C1 segment of cervical spinal cord (tissue), 14 donors: ENCODE measurements at places on chromosomes 5 and 9.

DNA sequence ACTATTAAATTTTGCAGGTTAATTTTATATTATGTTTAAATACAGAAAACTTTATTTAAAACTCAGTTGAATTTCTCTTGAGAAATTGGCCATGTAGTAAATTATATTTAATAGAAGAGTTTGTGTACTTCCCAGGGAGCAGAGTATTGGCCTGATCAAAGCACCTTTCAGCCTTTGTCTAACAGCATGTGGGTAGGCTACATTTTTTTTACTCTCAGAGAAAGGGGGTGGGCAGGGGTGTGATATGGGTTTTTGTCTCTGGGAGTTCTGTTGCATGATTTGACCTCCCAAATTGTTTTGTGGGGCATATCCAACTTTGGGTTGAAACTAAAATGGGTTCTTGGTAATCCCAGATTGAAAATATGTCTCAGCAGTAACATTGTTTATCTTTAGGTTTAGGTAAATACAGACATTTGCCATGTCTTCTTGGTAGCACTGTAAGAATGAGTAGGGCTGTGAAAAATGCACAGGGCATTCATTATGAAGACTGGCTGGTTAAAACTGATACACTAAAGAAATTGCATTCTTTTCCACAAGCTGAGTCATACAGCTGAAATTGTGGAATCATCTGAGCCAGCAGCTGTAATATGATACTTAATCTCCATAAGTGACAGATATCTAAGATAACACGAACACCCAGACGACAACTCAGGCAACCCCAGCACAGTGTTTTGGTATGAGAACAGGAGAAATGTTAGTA is 75.4 kb upstream of the CDKN2B start:
- DNase-seq: no peak

- peak; percentile 10 for DNase-seq
Measured at GRCh38 chr5:139138809-139139208, 59.4 kb downstream of the SIL1 start.

DNA sequence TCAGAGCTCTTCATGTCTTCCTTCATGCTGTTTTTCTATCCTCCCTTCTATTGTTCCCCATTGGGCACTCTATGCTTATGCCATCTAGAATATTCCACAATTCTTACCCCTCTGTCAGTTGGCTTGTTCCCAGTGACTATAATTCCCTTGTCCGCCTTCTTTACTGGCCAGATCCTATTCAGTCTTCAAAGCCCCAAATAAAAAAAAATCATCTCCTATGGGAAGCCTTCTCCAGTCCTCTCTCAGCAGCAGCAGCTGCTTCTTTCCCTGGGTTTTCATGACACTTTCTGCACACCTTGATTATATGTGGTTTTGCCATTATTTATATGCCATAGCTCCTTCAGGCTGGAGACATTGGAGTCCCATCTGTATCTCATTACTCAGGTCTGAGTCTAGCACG is 54.6 kb upstream of the TNFAIP8 start:
- DNase-seq: no peak

DNA sequence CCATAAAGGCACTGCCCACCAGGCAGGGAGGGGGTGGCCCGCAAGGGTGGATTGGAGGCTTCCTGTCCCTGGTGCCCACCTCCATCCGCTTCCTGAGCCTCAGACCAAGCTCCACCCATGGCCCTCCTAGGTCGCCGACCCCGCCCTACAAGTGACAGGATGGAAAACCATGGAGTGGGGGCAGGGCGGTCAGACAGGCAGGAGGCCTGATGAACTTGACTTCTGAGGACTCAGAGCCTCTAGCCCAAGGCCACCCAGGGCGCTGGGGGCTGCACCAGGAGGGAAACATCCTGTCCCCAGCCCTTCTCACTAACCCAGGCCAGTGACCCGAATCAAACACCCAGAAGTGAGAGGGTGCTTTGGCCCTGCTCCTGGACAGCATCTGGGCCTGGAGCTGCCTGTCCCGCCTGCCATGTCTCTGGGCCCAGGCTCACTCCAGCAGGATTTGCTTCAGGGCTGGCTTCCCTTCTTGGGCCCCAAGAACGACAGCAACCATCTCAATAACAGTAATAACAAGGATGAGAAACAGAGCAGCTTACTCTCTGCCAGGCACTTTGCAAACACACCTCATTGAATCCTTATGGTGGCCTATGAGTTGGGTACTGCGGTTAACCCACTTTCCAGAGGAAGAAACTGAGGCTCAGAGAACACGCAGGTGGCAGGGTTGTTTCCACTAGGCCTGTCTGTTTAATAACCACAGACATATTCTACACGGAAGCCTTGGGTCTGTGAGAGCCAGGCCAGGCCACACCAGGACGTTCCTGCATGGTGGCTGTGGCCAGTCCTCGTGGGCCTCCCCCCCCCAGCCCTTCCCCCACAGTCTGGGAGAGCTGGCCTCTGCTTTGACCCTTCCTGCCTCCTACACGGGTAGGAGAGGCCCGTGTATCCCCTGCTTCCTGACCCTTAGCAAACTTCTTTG is 4.4 kb upstream of the ST6GALNAC6 start:
- DNase-seq: no peak

GRCh38 chr5:141654298-141654697 is 3.1 kb upstream of the FCHSD1 start:
- no peak for DNase-seq

- DNase-seq: no peak
Measured at GRCh38 chr5:115583474-115583873, 18.8 kb downstream of the TICAM2 start.

DNA sequence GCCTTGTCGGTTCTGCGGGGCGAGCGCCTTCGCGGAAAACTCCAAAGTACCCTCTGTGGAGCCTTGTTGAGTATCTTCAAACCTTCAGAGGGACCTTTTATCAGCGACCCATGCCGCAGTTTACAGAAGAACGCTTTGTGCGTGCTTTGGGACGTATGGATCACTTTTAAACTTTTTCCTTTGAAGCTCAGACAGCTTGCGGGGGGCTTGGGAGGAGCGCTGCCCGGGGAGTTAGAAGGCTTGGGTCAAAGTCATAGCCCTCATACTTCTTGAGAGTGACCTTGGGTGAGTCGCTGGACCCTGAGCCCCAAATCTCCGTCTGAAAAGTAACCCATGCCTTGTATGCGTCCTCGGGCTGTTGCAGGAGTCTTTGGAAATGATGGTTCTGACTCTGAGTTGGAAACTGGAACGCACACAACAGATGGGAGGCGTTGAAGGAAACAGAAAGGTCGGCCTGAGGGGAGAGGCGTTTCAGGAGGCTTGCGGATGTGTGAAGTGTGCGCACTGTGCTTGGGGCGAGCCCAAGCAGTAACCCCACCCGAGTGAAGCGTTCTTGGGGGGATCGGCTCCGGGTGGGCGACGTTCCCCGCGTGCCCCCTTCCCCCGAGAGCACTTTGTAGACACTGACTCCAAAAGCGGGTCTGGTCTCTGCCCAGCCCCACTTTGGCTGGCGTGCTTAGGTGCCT is 661 bp upstream of the SLC25A51 start:
- no peak for DNase-seq

DNA sequence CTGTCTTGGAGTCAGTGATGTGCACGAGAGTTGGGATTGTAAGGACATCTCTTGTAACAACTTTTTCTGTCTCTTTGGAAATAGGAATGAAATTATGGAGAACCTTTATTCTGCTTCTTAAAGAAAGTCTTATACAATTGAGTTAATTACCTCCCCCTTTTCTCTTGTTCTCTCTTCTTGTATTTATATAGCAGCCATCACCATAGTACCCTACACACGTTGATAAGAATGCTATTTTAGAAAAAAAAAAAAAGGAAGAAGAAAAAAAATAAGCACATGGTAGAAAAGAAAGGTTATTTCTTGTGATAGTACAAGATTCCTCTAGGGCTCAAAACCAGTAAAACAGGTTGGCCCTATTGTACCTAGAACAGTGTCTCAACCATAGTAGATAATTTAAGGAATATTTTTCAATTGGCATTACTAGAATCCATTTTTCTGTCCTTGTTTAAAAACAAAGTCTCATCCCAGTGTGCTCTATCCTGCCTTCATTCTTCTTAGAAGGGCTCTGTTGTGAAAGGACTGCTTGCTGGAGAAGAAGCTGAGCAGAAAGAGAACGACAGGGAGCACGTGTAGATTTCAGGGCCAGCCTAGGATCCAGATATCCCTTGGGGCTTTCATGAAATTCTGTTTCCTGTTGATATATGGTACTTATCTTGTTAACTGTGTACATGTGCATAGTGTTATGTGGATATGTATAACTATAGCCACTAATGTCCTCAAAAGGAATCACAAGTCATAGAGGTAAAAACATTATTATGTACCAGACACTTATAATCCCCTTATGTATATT is 392.3 kb upstream of the MEF2C start:
- DNase-seq: no peak

DNA sequence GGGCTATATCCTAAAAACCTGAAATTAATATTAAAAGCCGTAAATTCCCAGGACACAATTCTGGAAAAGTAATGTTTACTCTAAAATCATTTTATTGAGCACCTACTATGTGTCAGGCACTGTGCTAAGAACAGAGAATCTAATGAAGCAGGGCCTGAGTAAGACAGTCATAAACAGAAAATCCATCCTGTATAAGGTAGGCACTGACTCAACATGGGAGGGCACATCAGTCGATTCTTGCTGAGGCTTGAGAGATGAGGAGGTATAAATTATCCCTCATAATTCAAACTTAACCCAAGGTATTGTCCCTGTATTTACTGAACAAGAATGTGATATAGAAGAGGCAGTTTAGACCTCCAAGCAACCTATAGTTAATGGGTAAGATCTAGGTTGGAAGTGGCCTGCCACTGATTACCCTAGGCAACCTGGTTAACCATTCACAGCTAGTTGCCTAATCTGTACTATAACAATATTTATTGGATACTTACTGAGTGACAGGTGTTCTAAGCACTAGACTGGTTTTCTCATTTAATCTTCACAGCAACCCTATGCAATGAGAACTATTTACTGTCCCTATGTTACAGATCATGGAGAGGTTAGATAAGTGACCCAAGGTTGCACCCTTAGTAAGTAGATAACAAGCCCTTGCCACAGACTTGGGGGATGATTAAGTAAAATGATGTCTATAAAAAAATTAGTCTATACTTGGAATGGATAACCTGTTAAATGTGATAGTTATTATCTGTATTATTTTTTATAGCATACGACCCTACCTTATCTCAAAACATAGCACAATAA is 317.7 kb downstream of the PDE4D start:
- DNase-seq: no peak

DNA sequence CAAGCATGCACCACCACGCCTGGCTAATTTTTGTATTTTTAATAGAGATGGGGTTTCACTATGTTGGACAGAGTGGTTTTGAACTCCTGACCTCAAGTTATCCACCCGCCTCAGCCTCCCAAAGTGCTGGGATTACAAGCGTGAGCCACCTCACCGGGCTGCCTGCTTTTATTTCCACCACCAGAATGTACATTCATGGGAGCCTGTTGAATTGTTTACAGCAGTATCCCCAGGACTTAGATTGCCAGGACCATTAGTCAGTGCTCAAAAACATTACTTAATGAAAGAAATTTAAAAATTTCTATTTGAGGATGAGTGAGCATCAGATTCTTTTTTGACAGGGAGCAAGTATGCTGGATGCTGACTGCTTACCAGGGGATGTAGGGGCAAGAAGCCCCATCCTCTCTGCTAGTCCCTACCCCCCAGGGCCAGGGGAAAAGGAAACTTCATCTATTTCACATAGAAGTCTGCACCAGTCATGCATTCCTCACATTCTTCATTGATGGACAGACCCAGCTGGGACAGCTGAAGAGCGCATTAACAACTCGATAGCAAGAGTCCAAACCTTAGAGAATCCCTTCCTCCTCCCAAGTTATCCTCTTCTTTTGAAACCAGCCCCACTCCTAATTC is 10.3 kb upstream of the RGMB start:
- DNase-seq: no peak

- DNase-seq: no peak
Measured at GRCh38 chr9:73174330-73174980, 22.8 kb downstream of the ANXA1 start.

DNA sequence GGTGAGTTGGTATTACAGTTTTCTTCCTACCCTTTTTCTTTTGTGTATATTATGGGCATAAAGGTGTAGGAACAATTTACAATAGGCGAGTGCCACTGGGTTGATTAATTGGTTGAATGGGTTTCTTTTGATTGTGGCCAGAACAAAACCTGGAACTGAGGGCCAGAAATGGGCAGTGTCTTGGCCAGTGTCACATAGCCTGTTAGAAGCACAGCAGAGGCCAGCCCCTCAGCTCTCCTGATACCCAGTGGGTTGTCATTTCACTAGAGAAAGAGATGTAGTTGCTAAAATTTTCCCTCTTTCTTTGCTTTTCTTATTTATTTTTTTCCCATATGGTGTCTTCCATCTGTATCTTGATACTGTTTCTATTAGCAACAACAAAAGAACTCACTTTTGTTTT is 38.8 kb upstream of the SEMA6A start:
- DNase-seq: no peak

- DNase-seq: no peak
Measured at GRCh38 chr9:82404881-82405280, 416.3 kb downstream of the SPATA31D1 start.

DNA sequence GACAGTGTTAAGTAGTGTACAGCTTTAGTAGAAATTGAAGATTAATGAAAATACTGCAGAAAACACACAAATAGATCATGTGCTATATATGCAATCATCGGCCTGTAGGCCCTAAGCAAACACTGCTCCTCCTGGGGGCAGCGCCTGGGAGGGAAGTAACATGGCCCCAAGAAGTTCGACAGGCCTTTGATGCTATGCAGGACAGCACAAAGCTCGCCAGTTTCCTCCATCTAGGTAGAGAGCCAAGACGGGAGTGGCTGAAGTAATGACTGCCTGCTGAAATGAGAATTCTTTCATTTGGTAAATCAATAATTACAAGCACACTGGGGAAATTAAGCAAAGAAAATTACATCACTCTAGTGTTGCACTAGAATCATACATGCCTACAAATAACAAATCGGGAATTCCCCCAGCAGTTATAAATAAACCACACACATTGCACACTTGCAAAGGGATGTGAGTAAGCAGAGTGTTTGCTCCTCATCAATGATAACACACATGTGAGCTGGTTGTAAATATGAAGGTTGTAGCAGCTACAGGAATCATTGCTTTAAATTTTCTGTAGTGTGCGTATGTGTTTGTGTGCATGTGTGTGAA is 219.9 kb upstream of the NFIL3 start:
- no peak for DNase-seq
